DMS53 (cell line): ENCODE measurements at places on chromosomes 7 and 10.
A peak's percentile ranks its signal among the peaks of the same experiment; 100 is the strongest.

DNA sequence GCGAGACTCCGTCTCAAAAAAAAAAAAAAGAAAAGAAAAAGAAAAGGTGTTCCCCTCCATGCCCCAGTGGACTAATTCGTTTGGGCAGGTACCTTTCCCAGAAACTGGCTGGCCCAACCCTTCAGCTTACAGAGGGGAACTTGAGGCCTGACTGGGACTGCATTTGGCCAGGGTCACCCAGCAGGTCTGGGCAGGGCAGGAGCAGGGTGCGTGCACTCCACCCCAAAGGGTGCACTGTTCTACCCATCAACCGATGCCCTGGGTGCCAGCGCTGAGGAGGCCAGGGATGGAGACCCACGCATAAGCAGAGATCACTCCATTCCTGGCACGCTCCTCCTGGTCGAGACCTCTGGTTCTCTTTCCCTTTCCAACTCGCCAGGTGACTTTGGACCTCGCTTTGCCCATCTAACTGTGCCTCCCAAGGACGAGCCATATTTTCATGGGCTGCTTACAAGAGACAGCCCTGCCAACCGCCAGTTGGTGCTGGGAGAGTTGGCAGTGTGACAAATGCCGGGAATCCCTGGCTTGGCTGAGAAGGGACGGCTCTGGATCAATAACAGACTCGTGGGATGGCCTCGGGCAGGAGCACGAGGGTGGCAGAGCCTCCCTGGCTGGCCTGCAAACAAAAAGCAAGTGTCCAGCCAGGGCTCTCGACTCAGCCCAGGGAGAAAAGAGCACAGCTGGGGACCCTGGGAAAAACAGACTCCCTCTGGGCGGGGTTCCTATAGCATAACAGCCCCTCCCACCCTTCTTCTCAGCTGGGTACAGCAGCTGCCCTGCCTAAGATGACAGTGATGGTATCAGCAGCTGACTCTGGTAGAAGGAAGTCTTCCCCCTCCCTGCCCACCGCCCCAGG, 7.9 kb downstream of the HSPB1 start:
- DNase-seq, result peak; percentile 68

DNA sequence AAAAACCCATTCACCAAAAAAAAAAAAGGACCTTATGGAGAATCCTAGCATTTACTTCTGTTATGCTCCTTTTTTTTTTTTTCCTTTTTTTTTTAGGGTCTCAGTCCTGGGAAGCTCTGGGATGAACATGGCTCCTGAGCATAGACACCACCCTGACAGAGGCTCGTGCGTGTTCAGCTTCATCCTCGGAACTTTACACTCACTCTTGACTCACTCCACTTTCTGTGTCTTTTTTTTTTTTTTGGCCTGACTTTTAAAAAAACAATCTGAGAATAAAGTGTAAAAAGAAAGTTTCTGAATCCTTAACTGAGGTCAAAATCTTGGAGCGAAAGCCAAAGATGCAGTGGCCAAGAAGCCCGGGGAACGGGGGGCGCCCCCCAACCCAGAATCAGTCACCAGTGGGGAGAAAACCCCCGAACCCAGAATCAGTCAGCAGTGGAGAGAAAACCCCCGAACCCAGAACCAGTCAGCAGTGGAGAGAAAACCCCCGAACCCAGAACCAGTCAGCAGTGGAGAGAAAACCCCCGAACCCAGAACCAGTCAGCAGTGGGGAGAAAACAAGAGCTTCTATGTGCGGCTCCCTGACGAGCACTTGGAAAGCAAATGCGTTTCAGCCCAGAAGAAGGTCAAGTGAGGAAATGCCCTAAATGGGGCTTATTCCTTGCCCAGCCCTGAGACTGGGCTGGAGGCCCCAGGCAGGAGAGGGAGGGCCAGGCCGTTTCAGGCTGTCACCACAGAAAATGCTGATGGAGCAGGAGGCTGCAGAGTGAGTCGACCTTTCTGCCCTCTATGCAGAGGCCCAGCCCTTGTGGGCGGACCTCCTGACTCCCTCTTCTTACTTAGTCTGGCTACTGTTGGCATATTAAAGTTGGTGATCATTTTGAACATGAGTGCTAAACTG, 19.0 kb upstream of the PFKP start:
- no peak for DNase-seq

GRCh38 chr7:16985621-16986020, 103.8 kb upstream of the AGR3 start:
- peak; percentile 13 for DNase-seq

DNA sequence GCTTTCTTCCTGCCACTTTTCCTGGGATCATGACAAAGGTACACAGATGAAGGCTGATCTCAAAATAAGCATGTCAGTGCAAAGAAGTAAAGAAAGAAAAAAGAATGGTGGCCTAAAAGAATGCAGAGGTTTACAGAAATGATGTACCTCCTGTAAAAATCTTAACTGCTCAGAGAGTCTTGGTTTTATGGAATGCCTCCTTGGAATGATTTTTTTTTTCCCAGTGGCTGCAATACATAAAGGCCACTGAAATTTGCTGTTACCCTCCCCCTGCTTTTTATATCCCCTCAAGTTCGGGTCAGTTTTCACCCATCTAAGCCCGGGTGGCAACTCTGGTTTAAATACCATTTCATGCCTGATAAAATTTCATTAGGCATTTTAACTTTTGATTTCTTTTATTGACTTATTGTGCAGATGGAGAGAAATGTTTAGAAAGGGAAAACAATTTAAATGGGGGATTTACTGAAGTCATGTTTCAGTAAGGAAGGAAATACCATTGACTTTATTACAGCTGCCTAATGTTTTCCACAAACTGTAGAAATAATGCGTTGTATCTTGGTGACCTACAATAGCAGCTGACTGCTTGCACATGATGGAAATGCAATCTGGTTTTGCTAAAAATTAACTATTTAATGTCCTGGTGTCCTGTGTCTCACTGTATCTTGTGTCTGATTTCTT, 102.5 kb downstream of the SAMD9 start:
- DNase-seq, result no peak

DNA sequence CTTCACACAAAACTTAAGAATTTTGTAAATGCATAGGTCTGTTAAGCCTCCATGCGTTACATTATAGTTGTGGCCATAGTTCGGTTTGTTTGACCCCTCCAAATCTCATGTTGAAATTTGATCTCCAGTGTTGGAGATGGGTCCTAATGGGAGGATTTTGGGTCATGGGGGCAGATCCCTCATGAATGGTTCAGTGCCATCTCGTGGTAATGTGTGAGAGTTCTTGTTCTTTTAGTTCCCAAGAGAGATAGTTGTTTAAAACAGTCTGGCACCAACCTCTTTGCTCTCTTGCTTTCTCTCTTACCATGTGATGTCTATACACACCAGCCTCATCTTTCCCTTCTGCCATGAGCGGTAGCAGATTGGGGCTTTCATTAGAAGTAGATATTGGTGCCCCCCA, 264.3 kb downstream of the TCF7L2 start:
- DNase-seq, result no peak

GRCh38 chr10:70512149-70512639, 33.6 kb downstream of the PALD1 start:
- DNase-seq, result no peak

- DNase-seq, result no peak
Observed at GRCh38 chr7:68065581-68065980, 1068.9 kb downstream of the TYW1 start.

DNA sequence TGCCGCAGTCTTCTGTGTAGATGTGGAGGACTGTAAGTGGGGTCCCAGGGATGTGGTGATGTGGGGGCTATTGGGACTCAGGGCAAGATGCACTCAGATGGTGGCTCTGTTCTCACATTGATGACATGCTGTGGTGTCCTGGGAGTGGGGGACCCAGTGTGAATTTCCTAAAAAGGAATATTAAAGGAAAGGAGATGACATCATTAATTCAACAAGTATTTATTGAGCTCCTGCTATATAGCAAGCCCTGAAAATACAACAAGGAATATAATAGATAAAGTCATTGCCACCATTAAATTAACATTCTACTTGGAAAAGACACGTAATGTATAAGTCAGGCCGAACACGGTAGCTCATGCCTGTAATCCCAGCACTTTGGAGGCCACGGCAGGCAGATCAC, 61.9 kb upstream of the MNX1 start:
- no peak for DNase-seq

DNA sequence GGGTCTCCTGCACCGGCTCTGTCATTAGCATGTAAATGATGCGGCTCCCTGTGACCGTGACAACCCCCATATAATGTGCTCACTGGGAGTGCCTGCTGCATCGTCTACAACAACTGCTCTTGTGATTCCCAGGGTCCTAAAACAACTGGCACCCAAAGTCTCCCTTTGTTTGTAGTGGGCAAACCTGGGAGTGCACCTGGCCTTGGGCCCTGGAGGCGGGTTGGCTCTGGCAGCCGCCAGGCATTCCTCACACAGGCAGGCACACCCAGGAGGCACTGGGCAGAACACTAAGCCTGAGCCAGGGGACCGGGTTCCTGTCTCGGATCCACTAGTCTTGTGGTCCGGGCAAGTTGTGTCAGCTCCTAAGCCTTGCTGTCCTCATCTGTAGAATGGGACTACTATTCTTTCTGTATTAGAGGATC, 115.5 kb upstream of the GPR26 start:
- no peak for DNase-seq

GRCh38 chr10:74949034-74949832, 122.8 kb downstream of the KAT6B start:
- peak; percentile 23 for DNase-seq

DNA sequence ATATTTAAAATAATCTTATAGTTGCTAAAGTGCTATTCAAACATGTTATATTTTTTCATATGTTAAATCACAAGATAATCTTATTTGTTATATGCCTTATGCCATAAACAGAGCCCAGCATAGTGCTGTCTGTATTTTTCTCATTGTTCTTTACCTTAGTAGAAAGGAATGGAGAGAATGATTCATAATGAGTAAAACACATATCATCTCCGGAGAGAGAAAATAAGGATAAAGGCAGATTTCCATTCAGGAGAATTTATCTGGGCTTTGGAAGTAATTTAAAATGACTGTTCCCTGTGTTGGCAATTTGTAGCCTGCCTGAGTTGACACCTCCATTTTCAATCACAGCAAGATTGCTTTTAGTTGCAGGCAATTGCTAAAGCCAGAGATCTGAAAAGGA, 30.2 kb downstream of the CHN2 start:
- DNase-seq, result no peak

DNA sequence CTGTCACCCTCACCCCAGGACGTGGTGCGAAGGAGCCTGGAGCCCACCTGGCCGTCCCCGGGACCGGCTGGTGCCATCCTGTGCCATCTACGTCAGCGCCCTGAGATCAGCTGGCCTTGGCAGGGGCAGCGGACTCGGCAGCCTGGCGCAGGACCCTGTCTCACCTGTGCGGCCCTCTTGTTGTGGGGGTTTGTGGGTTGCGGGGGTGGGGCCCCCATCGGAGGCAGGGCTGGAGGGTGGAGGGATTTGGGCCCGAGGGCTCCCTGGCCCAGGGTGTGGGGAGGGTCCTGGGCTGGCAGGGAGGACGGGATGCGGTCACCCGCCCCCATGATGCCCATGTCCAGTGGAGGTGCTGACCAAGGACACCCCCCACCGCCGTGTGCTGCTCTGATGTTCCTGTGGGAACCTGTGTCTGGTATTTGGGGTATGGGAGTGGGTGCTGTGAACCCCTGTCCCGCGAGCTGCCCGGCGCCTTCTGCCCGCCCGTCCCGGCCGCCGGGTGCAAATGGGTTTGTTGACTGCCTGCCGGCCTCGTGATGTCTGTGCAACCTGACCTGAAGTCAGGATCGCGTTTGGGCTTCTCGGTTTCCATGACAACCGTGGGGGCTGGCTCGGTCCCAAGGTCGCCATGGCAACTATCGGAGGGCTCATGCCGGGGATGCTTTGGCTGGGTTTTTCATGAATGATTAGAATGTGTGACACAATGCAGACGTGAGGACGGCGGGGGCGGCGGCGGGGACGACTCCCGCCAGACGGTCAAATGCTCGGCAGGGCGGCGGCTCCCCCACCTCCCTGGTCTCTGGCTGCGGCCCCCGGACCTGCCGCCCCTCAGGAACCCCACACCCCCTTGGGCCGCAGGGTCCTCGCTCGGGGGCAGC, 7.3 kb downstream of the MAFK start:
- peak; percentile 60 for DNase-seq

DNA sequence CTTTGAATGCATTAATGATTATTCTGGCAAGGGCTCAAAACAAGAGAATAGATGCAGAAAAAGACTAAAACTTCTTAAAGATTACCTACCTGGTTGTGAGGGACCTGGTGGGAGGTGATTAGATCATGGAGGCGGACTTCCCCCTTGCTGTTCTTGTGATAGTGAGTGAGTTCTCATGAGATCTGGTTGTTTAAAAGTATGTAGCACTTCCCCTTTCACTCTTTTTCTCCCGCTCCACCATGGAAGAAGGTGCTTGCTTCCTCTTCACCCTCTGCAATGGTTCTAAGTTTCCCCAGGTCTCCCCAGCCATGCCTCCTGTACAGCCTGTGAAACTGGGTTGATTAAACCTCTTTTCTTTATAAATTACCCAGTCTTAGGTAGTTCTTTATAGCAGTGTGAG, 226.6 kb downstream of the ARHGAP12 start:
- no peak for DNase-seq

DNA sequence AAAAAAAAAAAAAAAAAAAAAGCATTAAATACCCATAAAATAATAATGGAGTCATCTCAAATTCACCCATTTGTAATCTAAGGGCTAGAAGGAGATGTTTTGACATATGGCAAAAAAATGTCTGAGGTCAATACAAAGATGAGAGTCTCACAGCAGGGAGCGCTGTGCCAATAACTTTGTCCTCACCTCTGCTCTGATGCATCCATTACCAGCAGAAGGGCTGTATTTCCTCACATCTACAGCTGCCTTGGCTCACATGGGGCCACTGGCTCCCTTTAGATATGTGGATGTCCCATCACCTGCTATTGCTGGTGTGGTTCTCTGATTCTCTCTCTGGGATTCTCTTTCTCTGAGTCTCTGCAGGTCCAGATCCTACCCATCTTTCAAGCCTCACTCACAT, 90.3 kb upstream of the FAM133B start:
- peak; percentile 47 for DNase-seq

GRCh38 chr10:31118556-31118955, 86.9 kb upstream of the ZNF438 start:
- DNase-seq, result no peak

DNA sequence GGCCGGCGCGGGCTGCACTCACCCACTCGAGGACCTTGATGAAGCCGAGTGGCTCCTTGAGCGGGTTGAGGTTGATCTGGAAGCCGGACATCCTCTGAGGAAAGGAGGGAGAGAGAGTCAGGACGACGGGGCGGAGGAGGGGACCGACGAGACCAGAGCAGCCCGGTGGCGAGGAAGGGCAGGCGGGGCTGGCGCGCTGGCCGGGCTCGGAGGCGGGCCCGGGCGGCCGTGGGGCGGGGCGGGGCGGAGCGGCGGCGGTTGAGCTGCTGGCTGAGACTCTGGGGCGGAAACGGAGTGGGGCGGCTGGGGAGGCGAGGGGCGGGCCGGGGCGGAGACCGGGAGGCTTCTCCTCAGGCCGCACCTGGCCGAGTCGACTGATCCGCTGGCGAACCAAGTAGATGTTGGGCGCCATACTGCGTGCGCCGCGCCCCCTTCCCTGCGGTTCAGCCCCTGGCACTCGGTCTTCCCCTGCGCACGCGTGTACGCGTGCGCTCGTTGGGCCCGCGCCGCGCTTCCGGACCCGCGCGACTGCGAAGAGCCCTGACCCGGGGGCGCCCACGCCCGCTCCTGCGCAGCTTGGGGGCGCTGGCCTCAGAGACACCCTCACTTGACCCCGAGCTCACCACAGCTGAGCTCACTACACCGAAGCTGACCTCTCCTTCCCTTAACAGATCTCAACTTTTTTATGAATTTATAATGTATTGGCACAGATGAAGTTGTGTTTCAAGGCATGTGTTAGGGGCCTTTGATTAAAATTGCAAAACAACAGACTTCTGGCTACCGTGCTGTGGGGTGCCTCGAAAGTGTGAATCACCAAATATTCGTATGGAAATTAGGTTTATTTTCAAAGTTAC, at the start of gene SYPL1:
Gene SYPL1 (minus strand): TSS at position 195 of the 854 bp plus-strand sequence. CDS start 104 bp downstream, at position 91.
- DNase-seq, result peak; percentile 99

- DNase-seq, result no peak
Observed at GRCh38 chr7:57404343-57404966, 45.5 kb upstream of the ZNF716 start.
